ENCODE measurements at places on chromosomes 3 and 15.

- no peak for DNase-seq
These were observed 812 bp downstream of the P4HTM start for GRCh38 chr3:48990636-48991469.

- DNase-seq = no peak
These were observed 463.1 kb downstream of the TBL1XR1 start for GRCh38 chr3:176734146-176734545.

DNA sequence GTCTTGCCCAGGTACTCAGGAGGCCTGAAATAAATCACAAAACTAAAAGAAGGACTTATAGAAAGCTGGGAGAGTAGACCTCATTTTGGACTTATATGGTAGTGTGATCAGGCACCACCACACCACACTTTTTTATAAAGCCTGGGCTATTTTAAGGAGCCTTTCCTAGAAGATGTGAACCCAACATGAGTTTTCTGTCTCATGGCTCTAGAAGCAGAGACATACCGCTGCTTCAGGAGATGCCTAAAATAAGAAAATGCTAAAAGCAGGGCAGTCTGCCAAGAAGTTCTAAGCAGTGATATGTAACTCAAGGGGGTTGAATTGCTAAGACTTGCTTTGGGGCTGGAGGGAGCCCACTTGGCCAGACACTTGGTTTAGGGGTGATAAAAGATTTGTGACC is 49.6 kb downstream of the SUMF1 start:
- DNase-seq = no peak

- no peak for DNase-seq
These were observed 41.3 kb downstream of the CHDH start for GRCh38 chr3:53804697-53805462.

DNA sequence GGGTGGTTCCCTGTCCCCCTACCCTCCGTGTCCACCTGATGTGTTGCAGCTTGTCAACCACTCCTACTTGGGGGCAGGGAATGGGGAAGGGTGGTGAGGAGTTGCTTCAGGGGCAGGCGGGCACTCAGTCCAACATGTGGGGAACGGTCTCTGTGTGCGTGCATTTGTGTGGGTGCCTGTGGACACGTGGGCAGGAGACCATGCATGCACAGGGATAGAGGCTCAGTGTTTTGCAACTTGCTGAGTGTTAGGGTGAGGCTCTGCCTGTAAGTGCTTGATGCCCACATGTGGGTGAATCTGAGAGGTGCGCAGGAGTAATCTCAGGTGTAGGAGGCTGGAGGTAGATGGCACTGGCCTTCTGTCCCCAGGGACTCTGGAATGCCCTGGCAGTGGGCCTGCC is 24.4 kb upstream of the TMEM115 start:
- DNase-seq = no peak

DNA sequence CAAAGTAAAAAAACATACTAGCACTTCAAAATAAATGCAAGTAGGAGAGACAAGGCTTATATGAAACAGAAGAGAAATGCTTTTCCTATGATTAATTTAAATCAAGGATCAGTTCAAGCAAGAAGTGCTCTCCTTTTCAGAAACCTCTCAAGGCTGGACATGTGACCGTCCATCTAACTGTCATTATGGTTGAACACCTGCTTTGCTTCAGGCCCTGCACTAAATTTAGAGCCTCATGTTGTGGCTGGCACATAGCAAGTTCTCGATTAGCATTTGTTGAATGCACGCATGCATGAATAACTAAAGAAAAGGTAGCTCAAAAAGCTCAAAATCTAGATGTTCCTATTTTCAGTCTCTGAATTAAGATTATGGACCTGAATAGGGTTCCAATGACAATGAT is 82.0 kb downstream of the SV2B start:
- no peak for DNase-seq

DNA sequence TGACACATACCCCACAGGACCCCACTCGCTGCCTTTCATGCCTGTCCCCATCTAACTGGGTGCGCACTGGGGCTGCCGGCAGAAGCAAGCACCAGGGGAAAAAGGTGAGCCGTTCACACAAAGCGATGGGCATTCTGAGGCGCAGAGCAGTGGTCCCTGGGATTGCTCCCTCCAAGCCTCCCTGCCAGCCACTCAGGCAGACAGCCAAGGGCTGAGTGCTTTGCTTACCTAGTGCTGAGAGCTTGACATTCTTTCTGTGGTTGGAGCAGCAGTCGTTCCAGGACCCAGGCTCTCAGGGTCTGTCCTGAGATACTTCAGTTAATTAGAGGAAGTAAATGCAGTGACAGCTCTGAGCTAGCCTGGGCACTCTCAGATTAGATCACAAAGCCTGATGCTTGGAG is 5.7 kb downstream of the ESYT3 start:
- no peak for DNase-seq

GRCh38 chr15:76987276-76987675 is 7.7 kb upstream of the PSTPIP1 start:
- DNase-seq = no peak

DNA sequence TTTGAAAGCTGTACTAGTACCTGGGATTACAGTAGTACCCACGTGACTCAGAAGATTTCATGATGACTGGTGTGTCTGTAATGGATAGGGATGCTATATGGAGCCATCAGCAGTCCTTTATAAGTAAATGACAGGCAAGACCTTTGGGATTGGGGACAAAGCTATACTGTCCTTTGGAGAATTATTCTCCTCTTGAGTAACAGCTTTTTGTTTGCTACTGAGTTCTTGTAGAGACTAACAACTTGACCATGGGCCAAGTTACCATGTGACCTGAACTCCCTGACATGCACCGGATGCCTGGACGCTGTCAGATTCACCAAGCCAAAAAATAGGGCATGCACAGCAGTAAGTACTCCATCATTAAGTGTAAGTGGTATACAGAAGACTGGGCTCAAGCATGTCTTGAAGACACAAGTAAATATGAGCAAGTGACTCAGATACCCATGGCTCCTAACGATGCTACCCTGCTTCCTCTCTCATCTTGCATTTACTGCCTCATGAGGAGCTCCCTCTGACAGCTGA is 12.9 kb downstream of the SEC11A start:
- peak; percentile 80 for DNase-seq

GRCh38 chr3:13380971-13381370 is 39.2 kb downstream of the NUP210 start:
- no peak for DNase-seq

DNA sequence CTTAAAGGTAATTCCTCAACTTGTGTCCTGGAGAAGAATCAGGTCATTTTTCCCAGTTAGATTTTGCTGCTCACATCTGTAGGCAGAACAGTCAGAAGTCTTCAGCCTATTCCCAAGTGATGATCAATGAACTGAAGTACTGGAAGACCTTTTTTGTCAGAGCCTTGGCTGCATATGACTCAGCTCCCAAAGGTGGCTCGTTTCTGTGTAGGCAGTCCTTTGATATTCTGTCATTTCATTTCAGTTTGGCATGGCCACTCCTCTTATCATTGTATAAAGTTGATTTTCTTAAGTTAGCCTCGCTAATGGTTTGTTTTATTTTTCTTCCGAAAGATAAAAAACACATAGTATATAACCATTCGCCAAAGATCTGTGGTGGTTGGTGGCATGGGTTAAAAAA is 90.7 kb downstream of the KLHL25 start:
- DNase-seq = no peak

GRCh38 chr15:40069178-40070165 is 30.5 kb upstream of the SRP14 start:
- peak; percentile 98 for DNase-seq

- no peak for DNase-seq
These were observed 11.3 kb downstream of the TBC1D2B start for GRCh38 chr15:78065973-78066946.

DNA sequence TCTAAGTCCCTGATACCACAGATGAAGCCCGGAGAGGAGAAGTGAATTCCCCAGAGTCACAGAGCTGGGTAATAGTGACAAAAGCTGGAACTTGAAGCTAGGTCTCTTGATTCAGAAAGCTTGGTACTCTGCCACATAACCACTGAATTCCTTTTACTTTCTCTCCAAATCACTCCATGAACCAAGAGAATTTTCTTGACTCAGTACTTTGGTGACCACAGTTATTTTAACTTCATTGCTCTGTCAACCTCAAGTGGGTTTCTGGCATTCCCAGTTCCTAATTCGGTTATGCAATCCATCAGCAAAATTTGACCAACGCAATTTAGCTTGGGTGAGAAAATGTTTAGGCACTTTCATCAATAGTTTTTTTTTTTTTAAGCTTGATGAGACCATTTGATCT is 61.0 kb upstream of the PPARG start:
- no peak for DNase-seq

DNA sequence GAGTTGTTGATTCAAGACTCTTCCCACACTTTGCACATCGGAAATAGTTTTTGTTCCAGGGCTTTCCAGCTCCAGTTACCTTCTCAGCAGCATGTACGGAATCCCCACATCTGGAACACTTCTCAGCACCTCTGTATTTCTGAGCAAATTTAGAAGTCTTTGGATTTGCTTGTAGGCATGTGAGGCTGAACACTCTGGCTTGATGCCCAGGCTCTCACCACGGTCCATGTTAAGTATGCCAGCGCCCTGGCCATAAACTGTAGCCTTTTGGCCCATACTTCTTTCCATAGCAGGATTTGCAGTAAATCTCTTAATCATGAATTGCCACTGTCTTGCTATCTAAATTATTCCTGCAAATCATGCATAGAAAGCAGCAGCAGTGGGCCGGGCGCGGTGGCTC is 24.4 kb downstream of the ATP2C1 start:
- DNase-seq = no peak

DNA sequence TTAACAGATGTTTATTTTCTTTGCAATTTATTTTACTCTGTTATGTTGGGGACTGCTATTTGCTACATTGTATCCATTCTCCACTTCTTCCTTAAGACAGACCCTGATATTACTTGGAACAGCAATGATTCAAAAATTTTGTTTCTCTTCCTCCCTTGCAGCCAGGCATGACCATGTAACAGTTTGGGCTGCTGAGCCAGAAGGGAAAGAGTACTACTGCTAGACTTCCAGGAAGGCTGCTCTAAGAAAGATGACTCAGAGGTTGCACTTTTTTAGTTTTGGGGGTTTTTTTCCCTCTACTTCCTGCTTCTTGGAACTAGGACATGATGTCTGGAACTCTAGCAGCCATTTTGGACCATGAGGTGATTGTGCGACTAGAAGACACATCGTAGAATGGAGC is 10.3 kb downstream of the PRR20G start:
- DNase-seq = no peak

GRCh38 chr3:192566706-192567290 is 160.5 kb downstream of the FGF12 start:
- DNase-seq = peak; percentile 62

- no peak for DNase-seq
These were observed 575.8 kb upstream of the TBL1XR1 start for GRCh38 chr3:177772908-177773557.

GRCh38 chr3:181691901-181692300 is 19.8 kb upstream of the SOX2 start:
- DNase-seq = no peak

DNA sequence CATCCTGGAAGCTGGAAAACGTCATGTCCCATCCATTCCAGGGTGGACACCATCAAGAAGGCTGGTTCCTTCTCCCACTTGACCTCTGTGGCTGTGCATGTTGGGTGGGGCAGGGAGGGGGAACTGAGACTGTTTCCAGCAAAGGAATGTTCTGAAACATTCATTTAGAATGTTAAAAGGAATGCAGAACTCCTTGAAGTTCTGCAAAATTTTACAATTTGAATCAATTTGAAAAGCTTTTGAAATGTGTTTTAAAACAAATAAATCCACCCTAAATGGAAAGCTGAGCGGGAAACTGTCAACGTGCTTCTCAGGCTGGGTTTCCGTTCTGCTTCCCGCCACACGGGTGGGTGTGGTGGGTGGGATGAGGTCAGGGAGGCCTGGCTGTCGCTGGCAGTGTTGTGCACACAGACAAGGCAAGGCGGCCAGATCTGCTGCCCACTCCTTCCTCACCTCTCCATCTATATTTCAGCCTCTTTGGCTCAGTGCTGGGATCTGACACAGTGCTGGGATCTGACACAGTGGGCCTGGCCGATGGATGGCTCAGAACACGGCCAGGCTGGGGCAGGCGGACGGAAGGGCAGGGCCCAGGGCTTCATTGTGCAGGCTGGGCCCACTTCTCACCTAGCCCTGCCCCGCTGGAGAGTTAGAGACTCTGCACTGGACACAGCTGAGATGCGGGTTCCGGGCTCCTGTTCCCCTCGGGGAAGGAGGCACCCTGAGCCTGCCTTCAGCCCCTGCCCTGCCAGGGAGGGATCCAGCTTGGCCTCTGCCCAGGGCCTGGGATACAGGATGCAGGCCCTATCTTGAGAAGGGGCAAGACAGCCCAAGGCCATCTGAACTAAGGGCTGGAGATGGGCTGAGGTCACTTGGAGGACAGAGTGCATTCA is 110.4 kb downstream of the TMEM266 start:
- no peak for DNase-seq

GRCh38 chr15:48856942-48857341 is 21.0 kb upstream of the EID1 start:
- no peak for DNase-seq

- no peak for DNase-seq
These were observed 98.2 kb upstream of the TBC1D5 start for GRCh38 chr3:17840651-17841050.

DNA sequence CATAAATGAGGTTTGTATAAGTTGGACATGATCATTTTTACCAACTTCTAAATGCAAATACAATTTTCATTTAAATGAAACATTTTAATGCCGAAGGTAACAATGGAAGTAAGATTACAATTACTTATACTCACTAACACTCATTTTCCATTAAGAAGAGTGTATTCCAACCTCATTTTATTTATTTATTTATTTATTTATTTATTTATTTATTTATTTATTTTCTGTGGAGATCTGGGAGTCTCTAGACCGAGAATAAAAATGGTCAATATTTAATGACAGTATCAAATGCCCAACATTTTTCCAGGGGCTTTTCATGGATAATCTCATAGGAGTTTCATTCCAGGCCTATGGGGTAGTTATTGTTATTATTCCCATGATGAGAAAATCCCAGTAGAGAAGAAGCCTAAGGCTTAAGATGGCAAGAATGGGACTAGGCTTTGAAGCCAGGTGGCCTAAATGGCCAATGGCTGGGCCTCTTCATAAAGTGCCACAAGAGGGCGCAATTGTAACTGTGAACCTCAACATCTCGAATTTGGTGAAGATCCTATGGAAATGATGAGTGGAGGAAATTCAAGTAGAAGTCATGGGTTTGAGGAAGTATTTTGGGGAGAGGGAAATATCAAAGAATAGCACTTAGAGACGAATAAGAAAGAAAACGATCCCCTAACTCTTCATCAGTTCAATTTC is 21.3 kb downstream of the VGLL3 start:
- no peak for DNase-seq

DNA sequence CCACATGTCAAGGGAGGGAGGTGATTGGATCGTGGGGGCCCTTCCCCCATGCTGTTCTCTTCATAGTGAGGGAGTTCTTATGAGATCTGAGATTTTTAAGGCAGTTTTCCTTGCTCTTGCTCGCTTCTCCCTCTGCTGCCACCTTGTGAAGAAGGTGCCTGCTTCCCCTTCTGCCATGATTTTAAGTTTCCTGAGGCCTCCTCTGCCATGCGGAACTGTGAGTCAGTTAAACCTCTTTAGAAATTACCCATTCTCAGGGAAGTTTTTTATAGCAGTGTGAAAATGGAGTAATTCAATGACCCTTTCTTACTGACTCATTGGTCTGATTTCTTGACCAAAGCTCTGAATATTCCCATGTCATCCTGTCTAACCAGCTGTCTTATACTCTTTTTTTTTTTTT is 484.4 kb upstream of the TPRG1 start:
- DNase-seq = no peak

- DNase-seq = no peak
These were observed 124.1 kb downstream of the GADL1 start for GRCh38 chr3:30770387-30770786.

GRCh38 chr3:100776746-100777145 is 67.5 kb downstream of the TFG start:
- no peak for DNase-seq
